Smooth muscle cell of trachea (primary cell): ENCODE measurements at places on chromosomes 3 and 15. TPM values are rescaled to one million over a fixed set of nuclear protein-coding genes. Genes with fewer than 3 reads are reported as not detected.

The ACSBG1 gene
- total RNA-seq: under 0.01 TPM in 1 of 2 replicates, not detected in the other

The ISLR2 gene
- not detected in 2 replicates for total RNA-seq

The CCDC54 gene
- total RNA-seq: not detected in 2 replicates

The SERPINI2 gene
- not detected in 2 replicates for total RNA-seq

The SLC15A2 gene
- total RNA-seq: under 0.01 and 0.50 TPM in 2 replicates

The NMD3 gene
- 97.9 and 106 TPM in 2 replicates for total RNA-seq

The RAP2B gene
- total RNA-seq: 22.3 and 31.8 TPM in 2 replicates

The GPR171 gene
- not detected in 2 replicates for total RNA-seq

The VWA5B2 gene
- total RNA-seq: not detected in 2 replicates

The ZNF774 gene
- total RNA-seq: 1.5 and 1.9 TPM in 2 replicates

The NEDD4 gene
- 34.7 and 43.2 TPM in 2 replicates for total RNA-seq

The NR1I2 gene
- not detected in 2 replicates for total RNA-seq

The EPHA3 gene
- total RNA-seq: 1.5 and 3.3 TPM in 2 replicates

The GRK7 gene
- total RNA-seq: under 0.01 TPM in 1 of 2 replicates, not detected in the other

The SEMA6D gene
- 6.6 and 11.5 TPM in 2 replicates for total RNA-seq

The CRYBG3 gene
- 34.2 and 42.7 TPM in 2 replicates for total RNA-seq

The TRIM42 gene
- total RNA-seq: not detected in 2 replicates

The SEC61A1 gene
- 370 and 409 TPM in 2 replicates for total RNA-seq

The ZNF106 gene
- total RNA-seq: 100 and 189 TPM in 2 replicates

The TM6SF1 gene
- 3.0 and 3.3 TPM in 2 replicates for total RNA-seq

The MEGF11 gene
- total RNA-seq: not detected in 2 replicates

The EDEM1 gene
- total RNA-seq: 27.5 and 36.5 TPM in 2 replicates
